ENCODE measurements at places on chromosomes 7 and 10. TPM values are rescaled to one million over a fixed set of nuclear protein-coding genes. Genes with fewer than 3 reads are reported as not detected.

The MBL2 gene
- not detected for polyA plus RNA-seq

The PTPRZ1 gene
- polyA plus RNA-seq = 511 TPM

The AKR1C8 gene
- not detected for polyA plus RNA-seq

The GRID2IP gene
- polyA plus RNA-seq = 0.36 TPM

The PRLHR gene
- polyA plus RNA-seq = 0.53 TPM

The SYNPO2L gene
- 0.54 TPM for polyA plus RNA-seq

The SPDYE1 gene
- 4.1 TPM for polyA plus RNA-seq

The LIPK gene
- not detected for polyA plus RNA-seq

The VIPR2 gene
- 10.0 TPM for polyA plus RNA-seq

The CCDC3 gene
- polyA plus RNA-seq = 46.4 TPM

The MMP21 gene
- polyA plus RNA-seq = 0.54 TPM

The NEUROD6 gene
- polyA plus RNA-seq = 17.1 TPM

The GNGT1 gene
- polyA plus RNA-seq = not detected

The DRGX gene
- 62.2 TPM for polyA plus RNA-seq

The PDE6C gene
- 3.5 TPM for polyA plus RNA-seq

The TFR2 gene
- 17.9 TPM for polyA plus RNA-seq

The IL6 gene
- 0.41 TPM for polyA plus RNA-seq

The TRIM74 gene
- 1.0 TPM for polyA plus RNA-seq

The SORCS3 gene
- 14.9 TPM for polyA plus RNA-seq

The C7orf57 gene
- polyA plus RNA-seq = 4.7 TPM

The PRSS1 gene
- polyA plus RNA-seq = 0.89 TPM

The PLAC9 gene
- polyA plus RNA-seq = 36.4 TPM

The PDZD7 gene
- 13.9 TPM for polyA plus RNA-seq

The LRIT1 gene
- polyA plus RNA-seq = not detected

The TET1 gene
- polyA plus RNA-seq = 4.9 TPM

The USP6NL gene
- 24.6 TPM for polyA plus RNA-seq

The CPA4 gene
- polyA plus RNA-seq = 0.84 TPM

The GALNT17 gene
- polyA plus RNA-seq = 54.8 TPM

The ZNF800 gene
- polyA plus RNA-seq = 22.9 TPM

The ALOX5 gene
- 4.6 TPM for polyA plus RNA-seq

The CELF2 gene
- polyA plus RNA-seq = 65.6 TPM

The UCN3 gene
- polyA plus RNA-seq = 1.1 TPM

The SFTPA1 gene
- not detected for polyA plus RNA-seq

The HOXA7 gene
- polyA plus RNA-seq = 111 TPM

The RHBDD2 gene
- 169 TPM for polyA plus RNA-seq

The ABCB4 gene
- polyA plus RNA-seq = 2.2 TPM

The PAPOLB gene
- polyA plus RNA-seq = 0.20 TPM

The LEP gene
- 0.15 TPM for polyA plus RNA-seq

The ATOH7 gene
- 0.92 TPM for polyA plus RNA-seq

The CRYGN gene
- 0.55 TPM for polyA plus RNA-seq

The EN2 gene
- 0.06 TPM for polyA plus RNA-seq

The TDRD1 gene
- 0.22 TPM for polyA plus RNA-seq

The GAD2 gene
- polyA plus RNA-seq = 21.1 TPM

The CALML5 gene
- not detected for polyA plus RNA-seq

The POU6F2 gene
- polyA plus RNA-seq = 2.0 TPM

The RBM28 gene
- polyA plus RNA-seq = 48.8 TPM

The TMEM225B gene
- polyA plus RNA-seq = 0.59 TPM

The CABCOCO1 gene
- polyA plus RNA-seq = 4.7 TPM

The VENTX gene
- polyA plus RNA-seq = 0.14 TPM

The HTR5A gene
- polyA plus RNA-seq = 6.0 TPM

The ZNF736 gene
- polyA plus RNA-seq = 14.1 TPM

The TOMM7 gene
- polyA plus RNA-seq = 539 TPM

The NKX1-2 gene
- 2.0 TPM for polyA plus RNA-seq

The CASP7 gene
- polyA plus RNA-seq = 9.0 TPM

The SHH gene
- polyA plus RNA-seq = 3.9 TPM

Measured in spinal cord (tissue), 10 donors.